Hematopoietic multipotent progenitor cell treated with erythropoietin and hydrocortisone succinate and interleukin-3 and kit ligand, for 8 days (in vitro differentiated cells): ENCODE measurements at places on chromosomes 1 and 21.

- DNase-seq, result no peak
These were observed 221.2 kb downstream of the CACNA1E start for GRCh38 chr1:181704546-181704945.

DNA sequence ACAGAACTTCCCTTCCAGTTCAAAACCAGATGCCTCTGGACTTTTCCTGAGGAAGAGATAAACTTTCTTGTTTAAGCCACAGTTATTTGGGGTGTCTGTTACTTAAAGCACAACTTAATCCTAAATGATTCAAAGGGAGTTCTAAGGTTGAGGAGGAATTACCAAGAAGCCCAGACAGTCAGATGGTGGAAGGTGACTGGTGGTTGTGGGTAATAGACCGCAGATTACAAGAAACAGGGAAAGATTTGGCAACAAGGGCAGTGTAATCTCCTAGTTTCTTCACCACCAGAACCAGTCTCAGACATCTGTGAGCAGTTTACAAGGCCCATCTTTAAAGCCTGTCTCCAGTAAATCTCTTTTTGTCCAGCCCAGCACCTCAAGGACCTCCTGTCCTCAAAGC is 130.1 kb upstream of the CTTNBP2NL start:
- no peak for DNase-seq

- peak; percentile 44 for DNase-seq
These were observed 32.9 kb downstream of the ADCY10 start for GRCh38 chr1:167881069-167881468.

- DNase-seq, result no peak
These were observed 89.5 kb upstream of the GREM2 start for GRCh38 chr1:240701412-240701811.

- DNase-seq, result peak; percentile 60
These were observed 670 bp downstream of the COX20 start for GRCh38 chr1:244836135-244836521.

DNA sequence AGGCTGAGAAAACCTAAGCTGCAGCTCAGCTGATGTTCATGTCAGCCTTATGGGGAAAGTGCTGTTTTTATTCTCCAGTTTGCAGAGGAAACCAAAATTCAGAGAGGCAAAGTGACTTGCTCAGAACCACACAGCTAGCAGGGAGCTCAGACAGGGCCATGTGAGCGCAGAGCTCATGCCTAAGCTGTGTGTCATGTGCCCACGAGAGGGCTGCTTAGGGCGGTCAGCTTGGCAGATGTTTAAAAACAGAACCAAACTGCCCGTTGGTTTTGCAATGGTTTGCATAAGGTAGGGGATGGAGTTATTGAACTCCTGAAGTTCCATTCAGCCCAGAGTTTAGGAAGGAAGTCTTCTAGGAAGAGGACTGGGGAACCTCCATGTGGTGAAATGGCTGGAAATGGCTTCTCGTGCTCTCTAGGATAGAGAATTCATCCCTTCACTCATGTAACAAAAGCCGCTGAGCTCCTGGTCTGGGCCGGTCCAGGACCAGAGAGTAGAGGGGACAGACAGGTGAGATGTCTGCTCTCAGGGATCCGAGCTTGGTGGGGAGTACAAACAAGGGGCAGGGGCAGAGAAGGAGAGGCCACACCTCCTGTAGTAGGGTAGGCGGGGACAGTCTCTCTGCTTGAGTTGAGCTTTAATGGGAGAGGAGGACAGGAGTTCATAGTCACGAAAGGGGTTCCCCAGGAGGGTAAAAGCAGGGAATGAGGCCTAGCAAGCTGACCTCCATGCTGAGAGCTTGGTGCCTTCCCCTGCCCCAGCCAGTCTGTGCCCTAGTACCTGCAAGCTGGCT is 46.9 kb downstream of the ARHGEF10L start:
- DNase-seq, result no peak

- no peak for DNase-seq
These were observed 15.0 kb downstream of the CDKN2C start for GRCh38 chr1:50985094-50985493.

DNA sequence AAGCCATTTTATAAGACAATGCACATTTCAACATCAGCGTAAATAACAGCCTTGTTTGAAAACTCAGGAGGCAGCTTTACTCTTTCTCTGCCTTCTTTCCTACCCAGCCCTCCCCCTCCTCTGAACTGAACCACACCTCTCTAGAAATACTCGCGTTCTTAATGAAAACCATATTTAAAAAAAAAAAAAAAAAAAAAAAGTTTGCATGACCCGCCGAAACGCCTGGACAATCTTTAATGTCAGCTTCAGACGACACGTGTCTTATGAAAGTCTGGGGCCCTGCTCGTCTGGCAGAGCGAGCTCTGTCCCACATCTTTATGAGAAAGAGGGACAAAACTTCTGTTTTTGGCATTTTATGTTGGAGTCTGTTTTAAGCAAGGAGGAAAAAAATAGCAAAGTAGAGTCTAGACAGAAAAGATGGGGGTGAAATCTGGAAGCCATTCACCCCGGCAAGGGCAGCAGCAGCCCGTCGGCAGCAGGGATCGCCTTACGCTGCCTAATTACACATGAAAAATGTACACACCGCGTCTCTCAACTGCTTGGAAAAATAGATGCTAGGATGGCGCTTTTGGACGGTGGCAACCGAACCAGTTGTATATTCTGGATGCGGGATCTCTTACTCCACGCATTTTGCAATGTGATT is 130.4 kb upstream of the ETS2 start:
- no peak for DNase-seq

- DNase-seq, result no peak
These were observed 626.5 kb downstream of the NCAM2 start for GRCh38 chr21:21624674-21625073.

- DNase-seq, result peak; percentile 98
These were observed 425.5 kb downstream of the LMO4 start for GRCh38 chr1:87754139-87754538.

DNA sequence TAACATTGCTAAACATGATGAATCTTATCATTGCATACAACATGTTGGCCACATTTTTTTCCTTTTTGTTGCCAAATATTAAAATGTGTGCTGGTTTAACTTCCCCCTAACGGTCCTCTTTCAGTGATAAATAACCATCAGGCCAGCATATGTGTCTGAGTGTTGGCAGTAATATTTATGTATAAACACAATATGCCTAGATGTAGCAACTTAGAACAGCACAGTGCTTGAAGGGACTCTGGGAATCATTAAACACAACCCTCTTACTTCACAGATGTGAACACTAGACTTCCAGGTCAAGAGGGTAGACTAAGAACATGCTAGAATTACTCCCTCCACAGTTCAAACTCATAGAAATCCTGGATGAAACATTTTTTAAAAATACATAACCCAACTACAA is 581.8 kb downstream of the PLPP3 start:
- no peak for DNase-seq

DNA sequence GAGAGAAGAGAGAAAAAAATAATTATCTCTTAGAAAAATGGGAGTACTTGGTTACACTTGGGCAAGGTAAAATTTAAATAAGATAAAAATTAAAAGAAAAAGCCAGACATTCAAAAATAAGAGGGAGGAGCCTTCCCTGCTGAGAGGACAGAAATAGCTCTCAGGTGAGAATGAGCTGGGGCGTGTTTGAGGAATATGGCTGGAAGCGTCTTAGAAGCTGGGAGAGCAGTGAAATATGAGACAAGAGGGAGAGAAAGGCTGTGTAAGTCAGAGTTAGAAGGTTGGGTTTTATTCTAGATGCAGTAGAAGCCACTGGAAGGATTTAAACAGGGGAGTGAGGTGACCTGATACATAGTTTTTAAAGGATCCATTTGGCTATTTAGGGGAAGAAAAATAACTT is 154.2 kb upstream of the L1TD1 start:
- DNase-seq, result no peak

DNA sequence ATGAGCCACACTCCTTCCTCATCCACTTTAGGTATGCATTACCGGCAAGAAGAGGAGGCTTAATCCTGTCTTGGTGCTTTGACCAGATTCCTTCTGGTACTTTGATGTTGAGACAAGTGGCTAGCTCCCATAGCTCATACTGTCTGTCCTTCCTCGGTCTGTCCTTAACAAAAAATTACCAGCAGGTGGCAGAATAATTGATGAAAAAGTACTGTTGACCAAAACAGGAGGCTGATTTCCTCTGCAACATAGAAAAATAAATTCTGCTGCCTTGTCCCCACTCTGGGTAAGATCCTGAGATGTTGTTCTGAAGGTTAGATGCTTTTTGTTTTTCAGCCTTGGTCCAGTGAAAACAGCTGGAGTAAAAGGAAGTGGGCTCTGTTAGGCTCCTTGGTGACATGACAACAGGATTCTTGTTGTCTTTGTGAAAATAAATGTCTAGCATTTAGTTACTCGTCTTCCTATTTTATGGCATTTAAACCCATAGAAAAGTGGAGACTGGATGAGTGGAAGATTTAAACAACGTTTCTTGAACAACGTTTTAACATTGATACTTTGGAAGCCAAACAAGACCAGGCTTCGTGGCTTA is 11.2 kb upstream of the HJV start:
- DNase-seq, result peak; percentile 82

DNA sequence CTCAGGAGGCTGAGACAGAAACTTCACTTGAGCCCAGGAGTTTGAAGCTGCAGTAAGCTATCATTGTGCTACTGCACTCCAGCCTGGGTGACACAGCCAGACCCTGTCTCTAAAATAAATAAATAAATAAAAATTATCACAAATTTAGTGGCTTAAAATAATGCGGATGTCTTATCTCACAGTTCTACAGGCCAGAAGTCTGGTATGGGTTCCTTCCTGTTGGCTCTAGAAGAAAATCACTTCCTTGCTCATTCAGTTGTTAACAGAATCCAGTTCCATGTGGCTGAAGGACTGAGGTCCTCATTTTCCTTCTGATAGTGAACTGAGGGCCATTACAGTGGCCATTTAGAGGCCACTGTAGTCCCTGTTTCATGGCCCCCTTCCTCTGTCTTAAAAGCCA is 94.6 kb upstream of the S1PR1 start:
- no peak for DNase-seq

- DNase-seq, result peak; percentile 49
These were observed 163.8 kb downstream of the FAF1 start for GRCh38 chr1:50796272-50796671.

DNA sequence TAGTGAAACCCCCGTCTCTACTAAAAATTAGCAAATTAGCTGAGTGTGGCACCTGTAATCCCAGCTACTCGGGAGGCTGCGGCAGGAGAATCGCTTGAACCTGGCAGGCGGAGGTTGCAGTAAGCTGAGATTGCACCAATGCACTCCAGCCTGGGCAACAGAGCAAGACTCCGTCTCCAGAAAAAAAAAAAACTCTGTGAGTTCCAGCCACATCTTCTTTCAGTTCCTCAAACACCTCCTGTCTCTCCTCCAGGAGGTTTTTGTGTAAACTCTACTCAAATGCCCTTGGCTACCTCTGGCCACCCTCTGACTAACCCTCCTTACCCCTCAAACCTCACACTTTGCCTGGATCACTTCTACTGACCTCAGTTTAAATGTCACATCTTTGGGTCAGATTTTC is 38.1 kb downstream of the RCSD1 start:
- DNase-seq, result no peak

GRCh38 chr1:200693327-200693726 is 23.6 kb upstream of the DDX59 start:
- no peak for DNase-seq

- no peak for DNase-seq
These were observed 67.3 kb upstream of the MAP10 start for GRCh38 chr1:232737917-232738316.

DNA sequence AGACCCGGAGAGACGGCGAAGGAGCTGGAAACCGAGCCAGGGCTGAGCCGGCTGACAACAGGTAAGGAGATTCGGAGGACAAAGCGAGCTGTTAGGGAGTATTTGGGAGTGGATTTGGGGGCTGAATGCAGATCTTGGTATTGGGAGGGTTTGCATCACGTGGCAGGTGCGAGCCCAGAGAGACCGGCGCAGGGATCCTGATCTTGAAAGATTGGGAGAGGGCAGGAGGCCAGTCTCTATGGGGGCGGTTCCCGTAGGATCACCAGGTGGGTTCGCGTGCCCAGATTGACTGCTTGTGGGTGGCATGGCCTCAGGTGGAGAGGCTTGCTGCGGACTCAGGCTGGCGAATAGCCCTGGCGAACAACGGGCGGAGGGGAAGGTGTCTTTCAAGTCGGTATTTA is 204 bp downstream of the CIART start:
- DNase-seq, result no peak

DNA sequence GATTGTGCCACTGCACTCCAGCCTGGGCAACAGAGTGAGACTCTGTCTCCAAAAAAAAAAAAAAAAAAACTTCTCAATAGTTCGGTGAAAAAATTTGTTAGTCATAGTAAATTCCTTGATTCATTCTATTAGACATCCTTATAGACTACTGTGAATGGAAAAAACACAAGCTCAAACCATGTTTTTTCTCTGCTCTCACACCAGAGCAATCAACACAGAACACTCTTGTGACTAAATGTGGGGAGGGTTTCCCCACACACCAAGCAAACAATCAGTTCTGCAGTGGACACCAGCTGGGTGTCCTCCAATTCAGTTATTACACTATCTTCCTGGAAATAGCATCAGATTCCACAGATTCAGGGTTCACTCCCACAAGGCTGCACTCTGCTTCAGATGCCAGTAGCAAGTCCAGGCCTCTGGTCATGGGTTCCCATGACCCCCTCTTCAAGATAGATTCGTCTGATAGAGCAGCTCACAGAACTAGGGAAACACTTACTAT is 69.1 kb upstream of the TEKT2 start:
- DNase-seq, result no peak

DNA sequence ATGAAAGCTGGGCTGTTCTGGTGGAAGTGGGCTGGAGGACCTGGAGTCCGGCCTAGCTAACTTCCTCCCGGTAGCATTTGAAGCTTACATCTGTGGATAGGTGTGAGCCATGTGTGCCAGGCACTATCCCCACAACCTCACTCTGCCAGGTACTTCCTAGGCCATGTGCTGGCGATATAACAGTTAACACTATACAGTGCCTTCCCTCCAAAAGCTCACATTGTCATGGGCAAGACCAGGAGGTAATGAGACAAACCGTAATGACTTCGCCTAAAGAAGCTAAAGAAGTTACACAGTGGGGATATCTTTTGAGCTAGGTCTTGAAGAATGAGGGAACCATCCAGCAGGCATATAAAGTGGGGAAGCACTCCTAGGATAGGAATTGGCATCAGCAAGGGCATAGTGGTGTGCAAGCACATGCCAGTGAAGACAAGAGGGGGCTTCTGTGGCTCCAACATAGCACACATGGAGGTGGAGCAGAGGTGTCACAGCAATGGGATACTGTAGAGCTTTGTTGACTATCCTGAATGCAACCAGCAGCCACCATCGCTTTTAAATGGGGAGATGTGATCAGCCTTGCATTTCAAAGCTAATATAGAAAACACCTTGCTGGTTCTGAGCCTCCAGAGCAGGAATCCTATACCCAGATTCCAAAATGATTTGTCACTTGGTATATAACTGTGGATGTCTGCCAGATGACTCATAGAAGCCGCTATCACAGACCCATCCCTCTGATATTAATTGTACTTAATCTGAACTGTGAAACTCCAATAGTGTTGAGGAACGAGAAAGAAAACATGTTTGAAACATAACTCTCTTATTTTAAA is 466.3 kb downstream of the LMO4 start:
- no peak for DNase-seq
